Trophoblast cell (in vitro differentiated cells and primary cell): ENCODE measurements at places on chromosomes 2 and 18.

GRCh38 chr2:98476192-98476868, 31.7 kb downstream of the INPP4A start:
- H3K36me3 ChIP-seq, result no peaks in the 10 kb centered on the region
- no peak for DNase-seq
- no peak overlapping the region for H3K4me3 ChIP-seq

DNA sequence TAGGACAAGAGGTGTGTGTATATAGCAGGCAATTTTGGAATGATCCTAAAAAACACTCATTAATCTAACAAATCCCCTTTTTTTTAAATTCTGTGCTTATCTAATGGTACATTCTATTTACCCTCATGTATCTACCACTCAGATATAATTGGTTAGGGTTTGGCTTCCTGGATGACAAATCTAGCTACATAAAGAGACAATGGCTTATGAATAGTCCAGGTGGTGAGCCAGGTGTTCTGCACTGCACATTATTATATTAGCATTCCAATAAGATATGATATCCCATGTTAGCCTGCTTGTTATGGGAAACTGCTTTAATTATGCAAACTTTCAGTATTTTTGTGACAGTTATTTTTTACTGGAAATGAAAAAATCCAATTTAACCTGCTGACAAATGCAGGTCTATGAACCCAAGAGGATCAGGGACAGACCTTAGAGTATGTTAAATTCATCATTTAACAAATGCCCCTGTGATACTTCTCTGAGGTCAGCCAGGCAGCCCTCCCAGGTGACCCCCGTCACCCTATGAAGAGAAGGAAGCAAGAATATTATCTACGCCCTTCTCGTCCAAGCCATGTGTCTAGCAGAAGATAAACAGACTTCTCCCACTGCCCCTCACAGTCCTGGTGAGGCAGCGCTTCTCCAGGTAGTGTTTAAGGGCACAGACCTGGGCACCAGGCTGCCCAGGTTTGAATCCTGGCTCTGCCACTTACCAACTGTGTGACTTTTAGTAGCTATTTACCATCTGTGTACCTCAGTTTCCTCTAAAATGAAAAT, 83.0 kb downstream of the ADD2 start:
- no peak overlapping the region for H3K4me3 ChIP-seq
- no peak overlapping the region for H3K27ac ChIP-seq
- no peaks in the 10 kb centered on the region for H3K36me3 ChIP-seq
- H3K4me1 ChIP-seq, result no peaks in the 10 kb centered on the region
- no peak for DNase-seq

GRCh38 chr2:121828281-121828731, 72.9 kb downstream of the TSN start:
- no peak overlapping the region for H3K27ac ChIP-seq
- no peaks in the 10 kb centered on the region for H3K36me3 ChIP-seq
- no peak overlapping the region for H3K4me3 ChIP-seq

DNA sequence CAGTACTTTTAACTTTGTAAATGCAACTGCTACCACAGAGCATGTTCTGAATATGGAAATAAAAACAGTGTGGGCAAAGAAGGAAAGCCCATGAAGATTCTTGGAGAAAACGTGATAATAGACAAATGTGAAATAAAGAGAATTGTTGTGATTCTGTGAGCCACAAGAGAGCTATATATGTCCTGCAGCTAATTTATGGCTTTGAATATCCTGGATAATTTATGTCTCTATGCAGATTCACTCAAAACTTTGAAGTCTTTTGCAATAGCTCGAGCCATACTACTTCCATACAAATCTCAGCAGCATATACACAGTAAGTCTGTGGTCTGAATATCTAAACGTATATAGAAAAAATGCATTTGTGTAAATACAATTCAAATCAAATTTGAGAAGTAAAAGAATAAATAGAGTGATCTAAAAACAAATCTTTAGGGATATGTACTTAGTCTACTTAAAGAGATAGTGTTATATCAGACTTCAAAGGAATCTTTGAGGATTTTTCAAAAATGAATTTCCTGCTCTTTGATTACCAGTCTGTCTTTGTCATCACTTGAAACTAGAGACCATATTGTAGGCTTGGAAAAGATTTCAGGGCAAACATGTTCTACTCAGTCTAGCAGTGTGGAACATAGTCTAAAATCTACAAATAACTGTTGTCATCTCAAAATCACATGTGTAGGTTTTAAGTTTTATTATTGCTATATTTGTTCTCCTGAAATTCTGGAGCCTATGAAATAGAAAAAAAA, 107.1 kb downstream of the CSRNP3 start:
- no peaks in the 10 kb centered on the region for H3K27me3 ChIP-seq
- no peak for DNase-seq
- H3K36me3 ChIP-seq, result no peaks in the 10 kb centered on the region
- no peaks in the 10 kb centered on the region for H3K4me1 ChIP-seq
- no peak overlapping the region for H3K27ac ChIP-seq

DNA sequence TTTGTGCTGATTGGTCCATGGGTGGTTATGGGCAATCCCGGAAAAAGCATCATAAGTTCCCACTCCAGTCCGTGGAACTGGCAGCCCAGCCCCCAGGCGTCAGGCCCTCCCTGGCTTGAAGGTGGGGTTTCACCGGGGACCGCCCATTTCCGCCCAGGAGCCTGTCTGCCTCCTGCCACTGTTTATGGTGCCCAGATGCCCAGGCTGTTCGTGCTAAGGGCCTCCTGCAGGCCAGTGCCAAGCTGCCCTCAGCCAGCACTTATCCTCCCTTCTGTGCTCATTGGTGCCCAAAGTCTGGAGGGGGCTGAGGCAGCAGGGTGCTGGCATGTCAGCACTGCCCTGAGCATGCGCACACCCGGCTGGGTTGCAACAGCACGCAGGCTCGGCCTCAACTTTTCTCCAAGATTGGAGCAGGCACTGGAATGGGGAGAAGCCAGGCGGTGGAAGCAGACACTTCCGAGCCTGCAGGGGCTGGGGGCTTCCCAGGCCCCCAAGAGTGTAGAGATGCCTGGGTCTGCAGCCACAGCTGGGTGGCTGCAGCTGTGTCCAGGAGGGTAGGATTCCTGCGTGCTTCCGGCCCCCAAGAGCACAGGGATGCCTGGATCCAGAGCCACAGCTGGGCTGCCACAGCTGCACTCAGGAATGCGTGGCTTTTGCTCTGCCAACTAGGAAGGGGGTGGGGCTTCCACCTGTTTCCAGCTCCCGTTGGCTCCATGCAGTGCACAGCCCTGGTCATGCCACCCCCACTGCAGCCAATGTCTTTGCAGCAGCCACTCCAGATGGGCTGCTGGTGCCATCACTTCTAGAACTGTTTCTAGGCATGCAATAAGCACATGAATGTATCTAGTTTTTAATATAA, 74.0 kb downstream of the AGPS start:
- peaks cover 7% of the 10 kb centered on the region for H3K36me3 ChIP-seq
- H3K4me1 ChIP-seq, result no peaks in the 10 kb centered on the region
- no peak overlapping the region for H3K27ac ChIP-seq
- peak; percentile 9 for DNase-seq

DNA sequence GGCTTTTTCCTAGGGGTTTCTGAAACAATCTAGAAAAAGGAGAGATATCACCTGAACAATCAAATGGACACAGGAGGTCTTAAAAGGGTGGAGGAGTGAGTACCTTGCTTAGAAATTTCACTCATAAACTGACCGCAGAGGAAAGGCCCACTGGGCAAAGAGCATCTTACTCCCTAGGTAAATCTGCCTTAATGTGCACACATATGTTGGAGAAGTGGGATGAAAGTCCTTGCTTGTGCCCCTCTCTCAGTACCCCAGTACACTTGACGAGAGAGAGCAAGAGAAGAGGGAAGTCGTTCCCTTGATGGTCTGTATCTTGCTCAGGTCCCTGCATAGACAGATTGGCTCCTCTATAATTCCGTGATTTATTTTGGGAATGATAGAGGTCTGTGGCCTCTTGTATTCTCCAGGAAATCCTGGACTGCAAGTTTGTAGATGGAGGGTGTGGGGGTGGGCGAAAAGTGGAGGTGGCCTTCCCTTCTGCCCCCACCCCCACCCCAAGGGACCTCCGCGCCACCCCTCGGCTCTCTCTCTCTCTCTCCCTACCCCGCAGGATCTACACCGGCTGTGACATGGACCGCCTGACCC, 6.8 kb downstream of the TBR1 start:
- no peak for DNase-seq
- H3K36me3 ChIP-seq, result no peaks in the 10 kb centered on the region
- peaks cover 11% of the 10 kb centered on the region for H3K4me1 ChIP-seq
